ENCODE measurements at places on chromosomes 5 and 9.

GRCh38 chr5:113140837-113141671 is 164.5 kb downstream of the DCP2 start:
- no peak for DNase-seq

DNA sequence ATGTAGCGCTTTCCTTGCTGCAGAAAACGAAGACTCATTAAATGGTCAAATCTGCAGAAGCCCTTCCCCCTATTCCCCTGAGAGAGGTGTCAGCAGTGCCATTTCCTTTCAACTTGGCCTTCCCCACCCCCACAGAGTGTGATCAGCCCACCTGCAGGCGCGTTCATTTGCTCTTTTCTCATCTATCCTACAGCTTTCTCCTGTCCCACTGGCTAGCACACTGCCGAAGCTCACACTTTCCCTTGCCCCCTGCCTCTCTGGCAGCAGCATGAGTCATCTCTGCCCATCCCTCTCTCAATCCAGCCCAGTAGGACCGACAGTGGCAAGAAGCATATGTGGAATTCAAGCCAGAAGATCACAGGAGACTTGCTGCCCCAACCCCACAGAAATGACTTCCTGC is 213.8 kb downstream of the FAM114A2 start:
- DNase-seq = no peak

GRCh38 chr5:64690417-64691151 is at the start of gene SHISAL2B:
SHISAL2B (plus strand) TSS chr5:64690503; CDS start chr5:64690624, 121 bp downstream.
- no peak for DNase-seq

DNA sequence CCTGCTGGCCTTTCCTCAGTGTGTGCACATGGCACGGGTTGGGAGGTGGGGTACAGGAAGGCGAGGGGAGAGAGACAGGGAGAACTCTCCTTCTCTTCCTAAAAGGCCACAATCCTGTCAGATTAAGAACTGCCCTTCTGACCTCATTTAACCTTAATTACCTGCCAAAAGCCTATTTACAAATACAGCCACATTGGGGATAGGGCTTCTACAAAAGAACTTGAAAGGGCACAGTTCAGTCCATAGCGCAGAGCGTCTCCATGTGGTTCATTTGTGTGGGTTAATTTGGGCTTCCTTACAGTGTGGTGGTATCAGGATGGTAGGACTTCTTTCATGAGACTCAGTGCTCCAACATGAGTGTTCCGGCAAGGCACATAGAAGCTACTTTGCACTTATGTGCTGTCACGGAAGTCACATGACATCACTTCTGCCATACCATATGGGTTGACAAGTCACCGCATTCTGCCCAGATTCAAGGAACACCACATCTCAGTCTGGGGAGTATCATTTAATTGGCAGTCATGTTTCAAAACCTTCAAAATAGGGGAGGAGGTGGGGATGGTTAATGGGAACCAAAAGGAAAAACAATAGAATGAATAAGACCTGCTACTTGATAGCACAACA is 46.8 kb downstream of the NLN start:
- DNase-seq = no peak

- DNase-seq = peak; percentile 1
Observed at GRCh38 chr5:140402258-140403074, 833 bp downstream of the ANKHD1 start.

- DNase-seq = no peak
Observed at GRCh38 chr9:114069476-114070187, 8.5 kb downstream of the AMBP start.

GRCh38 chr9:98332405-98332831 is 77.0 kb upstream of the TBC1D2 start:
- DNase-seq = no peak

DNA sequence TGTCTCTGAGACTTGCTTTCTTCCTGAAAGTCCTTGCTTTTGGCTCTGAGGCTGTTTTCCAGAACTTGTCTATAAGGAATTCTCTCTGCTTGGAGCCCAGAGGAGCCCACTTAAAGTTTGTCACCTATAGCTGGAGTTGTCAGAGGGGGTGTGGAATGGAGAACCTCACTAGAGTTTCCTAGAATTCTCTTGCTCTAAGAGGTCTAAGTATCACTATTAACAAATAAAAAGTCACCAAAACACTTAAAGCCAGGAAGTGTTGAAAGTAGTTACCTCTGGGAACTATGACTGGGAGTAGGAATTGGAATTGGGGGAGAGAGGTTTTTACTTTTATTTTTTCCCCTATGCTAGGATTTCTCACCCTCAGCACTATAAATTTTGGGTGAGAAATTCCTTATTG is 15.0 kb downstream of the SIT1 start:
- no peak for DNase-seq

- DNase-seq = no peak
Observed at GRCh38 chr5:31412324-31412723, 119.6 kb downstream of the DROSHA start.

- no peak for DNase-seq
Observed at GRCh38 chr5:158879993-158880392, 219.7 kb downstream of the EBF1 start.
